ENCODE measurements at places on chromosomes 3 and 15.
A peak's percentile ranks its signal among the peaks of the same experiment; 100 is the strongest.

DNA sequence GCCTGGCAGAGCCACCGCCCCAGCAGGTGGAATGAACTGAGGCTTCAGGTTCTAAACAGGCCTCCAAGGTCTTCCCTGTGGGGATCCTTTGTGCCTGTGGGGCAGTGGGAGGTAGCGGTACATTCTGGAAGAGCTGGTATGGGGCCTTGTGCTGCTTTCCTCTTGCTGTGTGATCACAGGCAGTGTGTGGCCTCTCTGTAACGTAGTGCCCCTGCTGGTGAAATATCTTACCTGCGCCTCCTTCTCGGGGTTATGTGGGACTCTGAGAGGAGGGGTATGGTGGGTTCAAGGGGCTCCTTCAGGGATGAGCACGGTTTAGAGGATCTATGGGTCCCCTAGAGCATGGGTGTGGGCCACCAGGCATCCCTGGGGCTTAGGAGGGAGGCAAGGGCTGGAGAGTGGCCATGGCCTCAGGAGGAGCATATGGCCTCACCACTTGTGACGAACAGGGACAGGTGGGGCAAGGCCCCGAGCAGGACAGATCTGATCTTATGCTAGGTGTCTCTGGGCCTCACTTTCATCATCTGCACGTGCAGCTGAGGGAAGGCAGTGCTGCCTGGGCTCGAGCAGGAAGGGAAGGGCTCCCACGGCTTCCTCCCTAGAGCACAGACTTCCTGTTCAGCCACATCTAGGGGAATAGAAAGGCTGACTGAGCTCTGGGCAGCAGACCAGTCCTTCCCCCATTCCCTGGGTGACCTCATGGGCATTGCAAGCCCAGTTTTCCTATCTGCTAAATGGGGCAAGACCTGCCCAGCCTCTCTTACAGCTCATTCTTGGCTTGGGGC is 1.9 kb upstream of the ALS2CL start:
- DNase-seq: no peak

- no peak for DNase-seq
Measured at GRCh38 chr15:31046759-31047359, 54.7 kb downstream of the TRPM1 start.

- peak; percentile 26 for DNase-seq
Measured at GRCh38 chr3:195815169-195815771, 3.5 kb upstream of the MUC4 start.

DNA sequence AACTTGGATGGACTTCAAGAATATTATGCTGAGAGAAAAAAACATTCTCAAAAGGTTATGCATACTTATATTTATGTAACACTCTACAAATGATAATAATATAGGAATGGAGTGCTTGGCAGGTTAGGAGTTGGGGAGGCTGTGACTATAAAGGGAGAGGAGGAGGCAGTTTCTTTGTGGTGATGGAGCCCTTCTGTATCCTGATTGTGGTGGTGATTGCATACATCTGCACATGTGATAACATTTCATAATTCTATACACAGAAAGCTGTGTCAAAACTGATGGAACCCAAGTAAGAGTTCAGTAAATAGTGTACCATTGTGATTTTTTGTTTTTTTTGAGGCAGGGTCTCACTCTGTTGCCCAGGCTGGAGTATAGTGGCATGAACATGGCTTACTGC is 31.7 kb upstream of the FAM3D start:
- no peak for DNase-seq

- peak; percentile 81 for DNase-seq
Measured at GRCh38 chr3:148861277-148861869, 3.7 kb upstream of the CPA3 start.

- DNase-seq: peak; percentile 43
Measured at GRCh38 chr3:195699388-195699771, 21.4 kb upstream of the MUC20 start.

GRCh38 chr15:73078291-73078690 is 26.0 kb downstream of the NEO1 start:
- no peak for DNase-seq

DNA sequence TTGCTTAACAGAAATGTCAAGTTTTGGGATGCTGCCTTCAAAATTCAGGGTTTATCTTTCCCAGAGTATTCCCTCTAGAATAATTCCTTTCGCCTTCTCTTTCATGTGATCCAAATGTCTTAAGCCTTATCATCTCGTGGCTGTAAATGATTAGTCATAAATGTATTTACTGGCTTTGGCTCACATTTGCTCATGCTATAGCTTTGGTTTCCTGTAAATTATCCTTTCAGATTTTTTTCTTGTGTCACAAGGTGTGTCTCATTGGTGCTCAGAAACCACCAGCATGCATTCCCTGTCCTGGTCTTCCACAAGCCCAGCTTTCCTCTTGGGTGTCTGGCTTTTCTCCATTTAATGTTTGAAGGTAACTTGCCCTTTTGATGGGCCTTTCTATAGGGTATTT is 692.7 kb upstream of the ALCAM start:
- peak; percentile 63 for DNase-seq

GRCh38 chr3:105222568-105223093 is 144.1 kb upstream of the ALCAM start:
- DNase-seq: no peak

DNA sequence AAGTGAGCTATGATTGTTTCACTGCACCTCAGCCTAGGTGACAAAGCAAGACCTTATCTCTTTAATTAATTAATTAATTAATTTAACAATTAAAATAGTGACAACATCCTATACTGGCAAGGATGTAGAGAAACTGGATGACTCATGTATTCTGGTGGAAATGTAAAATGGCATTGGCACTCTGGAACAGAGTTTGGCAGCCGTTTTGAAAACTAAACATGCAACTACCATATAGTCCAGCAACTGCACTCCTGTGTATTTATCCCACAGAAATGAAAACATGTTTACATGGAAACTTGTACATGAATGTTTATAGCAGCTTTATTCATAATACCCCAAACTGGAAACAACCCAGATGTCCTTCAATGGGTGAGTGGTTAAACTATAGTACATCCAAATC is 56.6 kb downstream of the ANP32A start:
- no peak for DNase-seq

- no peak for DNase-seq
Measured at GRCh38 chr3:119170821-119171220, 2.6 kb upstream of the UPK1B start.

DNA sequence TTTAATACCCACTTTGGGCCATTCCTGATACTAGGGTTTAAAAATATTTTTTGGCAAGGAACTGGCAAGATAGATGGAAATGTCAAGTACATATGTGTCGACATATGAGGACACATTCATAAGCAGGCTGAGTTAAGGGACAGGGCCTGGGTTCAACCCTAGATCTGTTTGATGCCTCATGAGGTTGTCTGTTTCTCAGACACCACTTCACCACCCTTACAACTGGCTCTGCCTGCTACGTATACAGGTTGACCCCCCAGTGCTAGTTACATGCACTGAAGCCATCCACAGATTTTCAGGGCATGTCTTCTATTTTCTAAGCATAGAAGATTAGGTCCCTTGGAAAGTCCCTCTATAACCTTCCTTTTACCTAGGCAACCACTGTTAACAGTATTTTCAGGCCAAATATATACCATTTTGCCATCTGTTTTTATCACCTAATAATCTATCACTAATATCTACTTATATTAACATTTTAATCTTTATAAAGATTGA is 296.7 kb downstream of the PLCL2 start:
- DNase-seq: no peak

GRCh38 chr3:177822681-177823096 is 625.4 kb upstream of the TBL1XR1 start:
- no peak for DNase-seq

DNA sequence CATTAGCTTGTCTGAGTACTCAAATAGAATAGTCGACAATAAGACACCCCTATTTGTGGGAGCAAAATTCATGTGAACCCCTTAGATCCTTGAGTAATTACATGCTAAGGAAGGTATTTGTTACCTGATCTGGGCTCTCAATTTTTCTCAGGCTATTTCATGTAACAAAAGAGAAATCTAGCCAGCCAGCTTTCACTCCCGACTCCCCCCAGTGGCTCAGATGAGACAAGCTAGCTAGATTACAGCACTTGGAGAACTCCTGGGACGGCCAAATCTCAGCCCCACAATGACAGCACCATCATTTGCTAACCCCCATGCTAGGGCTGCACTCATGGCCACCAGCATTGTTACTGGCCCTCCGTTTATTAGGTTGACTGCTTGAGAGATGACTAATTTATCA is 41.3 kb downstream of the GLDN start:
- peak; percentile 77 for DNase-seq

DNA sequence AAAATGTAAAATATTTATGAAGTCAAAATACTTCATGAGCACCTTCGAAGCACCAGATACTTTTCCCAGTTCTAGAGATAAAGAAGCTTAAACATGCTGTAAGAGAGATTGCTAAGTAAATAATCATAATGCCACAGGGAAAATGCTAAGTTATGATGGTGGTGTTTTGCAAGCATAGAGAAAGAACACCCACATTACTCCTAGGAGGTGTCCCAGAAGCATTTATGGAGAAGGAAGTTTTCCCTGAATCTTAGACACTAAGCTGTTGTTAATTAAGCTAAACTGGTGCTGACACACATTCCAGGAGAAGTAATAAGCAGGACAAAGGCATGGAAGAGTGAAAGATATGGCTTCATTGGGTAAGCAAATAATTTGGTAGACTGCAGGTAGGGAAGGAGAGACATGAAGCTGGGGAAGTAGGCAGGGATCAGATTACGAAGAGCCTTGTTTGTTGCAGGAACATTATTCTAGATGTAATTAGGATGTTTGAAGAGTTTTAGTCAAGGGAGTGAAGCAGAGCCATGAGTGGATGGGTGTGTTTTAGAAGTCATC is 40.4 kb upstream of the CHMP2B start:
- no peak for DNase-seq

GRCh38 chr15:58548308-58549012 is 116.7 kb downstream of the LIPC start:
- no peak for DNase-seq

- no peak for DNase-seq
Measured at GRCh38 chr3:124599147-124599765, 131.0 kb upstream of the UMPS start.

DNA sequence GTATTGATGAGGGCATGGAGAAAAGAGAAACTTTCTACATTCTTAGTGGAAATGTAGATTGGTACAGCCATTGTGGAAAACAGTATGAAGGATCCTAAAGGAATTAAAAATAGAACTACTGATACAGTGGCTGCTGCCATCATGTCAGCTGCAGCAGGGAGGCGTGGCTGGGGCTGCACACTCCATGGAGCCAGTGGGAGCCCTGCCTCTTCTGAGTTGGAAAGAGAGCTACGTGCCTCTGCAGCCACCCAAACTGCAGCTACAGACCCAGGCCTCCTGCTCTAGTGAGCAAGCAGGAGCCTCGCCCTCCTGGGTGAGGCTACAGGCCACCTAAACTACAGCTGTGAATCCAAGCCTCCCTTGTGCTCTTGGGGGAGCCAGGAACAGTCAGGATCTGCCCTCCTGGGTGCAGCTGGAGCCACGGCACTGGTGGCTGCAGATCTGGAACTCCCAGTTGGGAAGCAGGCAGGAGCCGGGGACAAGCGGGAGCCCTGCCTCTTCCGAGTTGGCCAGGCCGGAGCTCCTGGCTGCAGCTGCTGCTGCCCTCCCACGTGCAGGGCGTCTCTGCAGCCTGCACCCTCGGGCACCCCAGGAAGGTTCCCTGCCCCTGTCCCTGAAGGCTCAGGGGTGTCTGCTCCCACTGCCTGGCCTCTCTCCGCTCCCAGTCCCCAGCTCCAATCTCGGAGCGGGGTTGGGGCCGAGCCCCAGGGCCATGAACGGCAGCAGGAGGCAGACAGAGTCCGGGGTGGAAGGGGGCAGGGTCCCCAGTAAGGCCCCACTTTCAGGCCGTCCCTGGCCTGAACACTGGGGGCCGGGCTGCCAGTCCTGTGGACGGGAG is 64.5 kb downstream of the THBS1 start:
- no peak for DNase-seq

DNA sequence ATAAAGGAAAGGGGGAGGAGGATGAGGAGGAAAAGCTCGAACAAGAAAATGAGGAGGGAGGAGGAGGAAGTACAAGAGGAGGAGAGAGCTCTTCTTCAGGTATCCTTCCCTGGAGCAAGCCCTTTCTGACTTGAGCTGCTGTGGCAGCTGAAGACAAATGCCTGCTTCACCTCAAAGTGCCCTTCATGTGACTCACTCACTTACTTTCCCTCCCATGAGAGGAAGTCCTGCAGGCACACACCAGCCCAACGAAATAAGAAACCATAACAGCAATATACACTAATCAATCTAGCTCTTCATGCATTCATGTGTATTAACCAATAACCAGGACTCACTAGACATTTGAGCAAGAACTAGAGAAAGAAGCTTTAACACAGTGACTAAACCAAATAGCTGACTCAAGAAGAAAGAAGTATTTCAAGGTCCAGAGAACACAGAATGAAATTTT is 251.9 kb downstream of the IGSF11 start:
- no peak for DNase-seq

DNA sequence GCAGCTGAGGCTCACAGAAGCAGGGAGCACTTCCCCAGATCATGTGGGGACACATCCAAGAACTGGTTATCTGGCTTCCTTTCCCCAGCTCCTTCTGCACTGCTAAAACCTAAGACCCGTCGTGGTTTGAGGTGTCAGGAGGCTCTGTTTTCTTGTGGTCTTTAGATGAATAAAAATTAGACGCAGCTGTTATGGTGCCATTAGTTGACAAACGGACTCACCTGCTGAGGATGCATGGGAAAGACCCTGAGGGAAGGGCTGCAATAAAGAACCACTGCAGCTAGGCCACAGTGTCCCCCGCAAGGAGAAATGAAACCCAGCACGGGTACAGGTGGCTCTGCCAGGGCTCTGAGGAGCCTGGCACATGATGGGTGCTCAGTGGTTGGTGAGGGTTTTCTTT is 99.4 kb downstream of the IQSEC1 start:
- DNase-seq: no peak

DNA sequence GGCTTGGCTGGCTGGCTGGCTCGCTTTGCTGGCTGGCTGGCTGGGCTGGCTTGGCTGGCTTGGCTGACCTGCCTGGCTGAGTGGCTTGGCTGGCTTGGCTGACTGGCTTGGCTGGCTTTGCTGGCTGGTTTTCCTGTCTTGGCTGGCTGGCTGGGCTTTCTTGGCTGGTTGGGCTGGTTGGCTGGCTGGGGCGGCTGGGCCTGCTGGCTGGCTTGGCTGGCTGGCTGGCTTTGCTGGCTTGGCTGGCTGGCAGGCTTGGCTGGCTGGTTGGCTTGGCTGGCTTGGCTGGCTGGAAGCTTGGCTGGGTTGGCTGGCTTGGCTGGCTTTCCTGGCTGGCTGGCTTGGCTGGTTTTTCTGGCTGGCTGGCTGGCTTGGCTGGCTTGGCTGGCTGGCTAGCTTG is 435.6 kb downstream of the GOLGA6L6 start:
- DNase-seq: no peak

- DNase-seq: peak; percentile 84
Measured at GRCh38 chr15:55907797-55908196, 85.6 kb downstream of the NEDD4 start.
